Stimulated activated CD4-positive, alpha-beta T cell treated with anti-CD3 and anti-CD28 coated beads, TNF-alpha, amount 100 ng/mL, for 1 hour (primary cell): ENCODE measurements at places on chromosomes 3 and 15.

DNA sequence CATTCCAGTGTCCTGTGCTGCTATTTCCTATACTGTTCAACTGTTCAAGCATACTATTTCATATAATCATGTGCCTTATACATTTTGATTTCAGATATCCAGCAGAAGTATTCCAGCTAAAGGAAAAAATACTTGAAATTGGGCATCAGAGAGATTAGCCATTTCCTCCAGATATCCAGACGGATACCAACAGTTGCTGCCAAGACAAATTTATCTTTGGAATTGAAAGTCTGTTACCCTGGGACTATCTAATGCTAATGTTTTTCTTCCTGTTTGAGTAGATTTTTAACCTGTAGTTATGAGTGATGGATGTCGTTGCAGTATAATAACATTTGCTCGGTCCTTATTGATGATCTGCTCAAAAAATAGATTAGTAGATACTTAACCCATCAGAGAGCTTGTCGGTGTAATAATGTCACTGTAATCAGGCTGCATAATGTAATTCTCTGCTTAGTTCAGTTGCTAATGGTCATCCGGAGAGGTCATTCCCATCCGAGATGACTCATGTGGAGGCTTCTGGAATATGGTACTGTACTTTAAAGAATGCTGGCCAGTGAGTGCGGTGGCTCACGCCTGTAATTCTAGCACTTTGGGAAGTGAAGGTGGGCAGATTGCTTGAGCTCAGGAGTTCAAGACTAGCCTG lies 51.5 kb downstream of the TIMP4 start:
- DNase-seq, result no peak

DNA sequence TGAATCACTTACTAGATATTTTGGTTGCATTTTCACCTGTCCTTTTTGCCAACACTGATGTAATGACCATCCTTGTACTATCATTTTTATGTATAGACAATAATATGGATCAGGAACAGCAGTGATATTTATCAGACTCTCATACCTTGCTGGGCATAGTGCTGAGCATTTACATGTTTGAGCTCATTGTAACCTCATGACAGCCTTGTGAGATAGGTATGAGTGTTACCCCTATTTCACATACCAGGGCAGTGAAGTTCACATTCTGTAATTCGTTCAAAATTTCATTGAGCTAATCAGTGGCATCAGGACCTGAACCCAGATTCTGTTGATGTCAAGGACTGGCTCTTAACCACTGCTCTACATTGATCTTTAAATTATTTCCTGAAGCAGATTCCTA lies 221.5 kb upstream of the TBL1XR1 start:
- no peak for DNase-seq

DNA sequence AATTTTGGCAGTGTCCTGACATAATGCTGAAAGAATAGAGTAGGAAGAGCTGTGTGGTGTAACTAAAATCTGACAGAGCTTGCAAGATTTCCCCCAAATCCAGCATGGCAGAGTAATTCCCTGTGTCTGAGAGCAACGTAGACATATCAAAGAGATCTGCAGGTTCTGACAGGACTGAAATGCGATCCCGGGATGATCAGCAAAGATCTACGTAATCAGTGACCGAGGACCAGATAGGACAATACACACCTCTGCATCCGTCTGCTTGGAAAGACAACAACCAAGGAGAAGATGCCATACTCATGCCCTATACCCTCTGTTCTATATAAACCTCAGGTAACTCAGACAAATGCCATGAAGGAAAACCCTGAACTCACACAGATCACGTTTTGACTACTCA lies 26.6 kb upstream of the SYNPR start:
- no peak for DNase-seq

DNA sequence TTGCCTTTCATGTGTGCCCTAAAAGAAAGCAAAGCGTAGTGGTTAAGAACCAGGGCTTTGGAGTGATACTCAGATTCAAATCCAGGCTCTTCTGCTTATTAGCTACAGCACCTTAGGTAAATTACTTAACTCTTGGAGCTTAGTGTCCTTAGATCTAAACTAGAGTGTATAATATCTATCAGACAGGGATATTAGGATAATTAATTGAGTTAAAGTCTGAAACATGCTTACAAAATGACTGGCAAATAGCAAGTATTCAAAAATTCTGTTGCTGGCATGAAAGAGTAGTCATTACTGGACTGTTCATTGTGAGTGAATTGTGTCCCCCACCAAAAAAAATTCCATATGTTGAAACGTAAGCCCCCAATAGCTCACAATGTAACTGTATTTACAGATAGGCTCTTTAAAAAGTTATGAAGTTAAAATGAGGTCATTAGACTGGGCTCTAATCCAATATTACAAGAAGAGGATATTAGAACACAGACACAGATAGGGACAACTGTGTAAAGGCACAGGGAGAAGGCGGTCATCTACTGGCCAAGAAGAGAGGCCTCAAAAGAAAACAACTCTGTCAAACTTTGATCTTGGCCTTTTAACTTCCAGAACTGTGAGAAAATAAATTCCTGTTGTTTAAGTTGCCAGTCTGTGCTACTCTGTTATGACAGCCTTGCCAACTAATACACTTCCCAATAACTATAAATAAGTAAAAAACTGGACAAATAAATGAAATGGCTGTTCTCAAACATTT lies 60.4 kb upstream of the LRRC3B start:
- DNase-seq, result no peak

DNA sequence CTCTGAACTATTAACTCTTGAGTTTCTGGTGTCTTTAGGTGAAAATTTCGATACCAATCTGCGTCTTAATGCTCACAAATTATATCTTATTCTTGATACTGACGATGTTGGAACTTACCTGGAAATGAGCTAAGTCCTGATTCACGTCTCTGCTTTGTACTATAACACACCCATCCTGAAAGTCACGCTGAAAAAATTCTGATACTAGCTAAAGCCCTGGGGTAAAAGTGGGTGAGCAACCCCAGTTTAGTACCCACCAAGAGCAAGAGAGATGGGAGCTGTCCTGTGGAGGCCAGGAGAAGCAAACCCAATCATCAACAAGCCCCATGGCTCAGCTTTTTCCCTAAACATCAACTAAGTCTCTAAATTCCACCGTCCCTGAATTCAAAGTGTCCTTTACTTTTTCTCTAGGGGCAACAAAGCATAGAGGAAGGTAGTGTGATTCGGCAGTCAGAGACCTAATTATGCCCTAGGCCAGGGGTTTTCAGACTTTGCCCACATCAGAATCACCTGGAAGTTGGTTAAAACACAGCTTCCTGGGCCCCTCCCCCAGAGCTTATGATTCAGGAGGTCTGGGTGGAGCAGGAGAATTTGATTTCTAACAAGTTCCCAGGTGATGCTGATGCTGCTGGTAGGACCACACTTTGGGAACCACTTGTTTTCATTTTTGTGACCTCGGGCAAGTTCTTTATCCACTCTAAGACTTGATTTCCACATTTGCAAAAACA lies 90.2 kb downstream of the OSBPL10 start:
- DNase-seq, result no peak

- no peak for DNase-seq
These were observed 47.5 kb downstream of the ALDH1L1 start for GRCh38 chr3:126132751-126133511.

- no peak for DNase-seq
These were observed 649 bp upstream of the PLOD2 start for GRCh38 chr3:146161663-146162002.

DNA sequence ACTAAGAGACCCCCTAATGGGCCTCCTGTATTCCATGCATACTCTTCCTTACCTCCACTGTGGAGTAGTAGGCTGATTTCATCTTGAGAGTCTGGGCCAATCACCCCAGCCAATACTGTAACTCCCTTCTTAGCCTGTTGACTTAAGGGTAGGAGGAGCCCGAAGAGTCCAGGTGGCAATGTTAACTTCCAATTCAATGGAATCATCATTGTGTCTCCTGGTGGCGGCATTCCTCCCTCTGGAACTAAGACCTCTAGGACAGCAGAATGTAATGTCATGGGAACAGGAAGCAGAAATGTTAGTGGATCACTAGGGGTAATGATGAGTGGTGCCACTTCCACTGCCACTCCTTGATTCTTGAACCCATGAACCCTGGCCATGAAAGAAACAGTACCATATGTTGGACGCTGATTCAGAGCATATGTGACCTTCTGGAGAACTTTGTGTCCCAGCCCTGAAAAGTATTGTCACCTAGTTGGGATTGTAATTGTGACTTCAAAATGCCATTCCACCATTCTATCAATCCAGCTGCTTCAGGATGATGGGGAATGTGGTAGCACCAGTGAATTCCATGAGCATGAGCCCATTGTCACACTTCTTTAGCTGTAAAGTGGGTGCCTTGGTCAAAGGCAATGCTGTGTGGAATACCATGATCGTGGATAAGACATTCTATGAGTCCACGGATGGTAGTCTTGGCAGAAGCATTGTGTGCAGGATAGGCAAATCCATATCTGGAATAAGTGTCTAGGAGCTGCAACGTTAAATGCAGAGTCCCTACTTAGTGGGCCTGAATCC lies 24.9 kb downstream of the NAALADL2 start:
- no peak for DNase-seq

- peak; percentile 14 for DNase-seq
These were observed at the start of gene TNFSF10 for GRCh38 chr3:172522871-172523818. Gene TNFSF10 (minus strand): TSS chr3:172523430. CDS start chr3:172523384, 46 bp downstream.

- no peak for DNase-seq
These were observed 61.6 kb downstream of the OTOL1 start for GRCh38 chr3:161558236-161558635.

DNA sequence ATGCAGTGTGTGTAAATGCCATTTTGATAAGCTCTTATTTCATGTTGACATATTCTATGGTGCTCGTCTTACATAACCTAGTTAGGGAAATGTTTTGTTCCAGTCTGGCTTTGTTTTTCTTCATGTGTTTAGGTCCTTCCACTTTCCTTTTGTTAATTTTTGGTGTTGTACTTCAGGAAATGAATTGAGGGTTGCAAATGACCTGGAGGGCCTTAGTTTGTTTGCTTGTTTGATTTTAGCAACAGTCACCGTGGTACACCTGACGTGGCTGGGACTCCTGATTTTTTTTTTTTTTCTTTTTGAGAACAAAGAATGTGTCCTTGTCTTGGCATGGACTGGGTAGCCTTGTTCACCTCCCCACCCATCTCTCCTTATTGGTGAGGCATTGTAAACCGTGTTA lies 114.8 kb downstream of the IGF1R start:
- DNase-seq, result no peak

- DNase-seq, result peak; percentile 95
These were observed at the start of gene CAPN7 for GRCh38 chr3:15205934-15206661. Gene CAPN7 (plus strand): TSS chr3:15206246. CDS start chr3:15206496, 250 bp downstream.

DNA sequence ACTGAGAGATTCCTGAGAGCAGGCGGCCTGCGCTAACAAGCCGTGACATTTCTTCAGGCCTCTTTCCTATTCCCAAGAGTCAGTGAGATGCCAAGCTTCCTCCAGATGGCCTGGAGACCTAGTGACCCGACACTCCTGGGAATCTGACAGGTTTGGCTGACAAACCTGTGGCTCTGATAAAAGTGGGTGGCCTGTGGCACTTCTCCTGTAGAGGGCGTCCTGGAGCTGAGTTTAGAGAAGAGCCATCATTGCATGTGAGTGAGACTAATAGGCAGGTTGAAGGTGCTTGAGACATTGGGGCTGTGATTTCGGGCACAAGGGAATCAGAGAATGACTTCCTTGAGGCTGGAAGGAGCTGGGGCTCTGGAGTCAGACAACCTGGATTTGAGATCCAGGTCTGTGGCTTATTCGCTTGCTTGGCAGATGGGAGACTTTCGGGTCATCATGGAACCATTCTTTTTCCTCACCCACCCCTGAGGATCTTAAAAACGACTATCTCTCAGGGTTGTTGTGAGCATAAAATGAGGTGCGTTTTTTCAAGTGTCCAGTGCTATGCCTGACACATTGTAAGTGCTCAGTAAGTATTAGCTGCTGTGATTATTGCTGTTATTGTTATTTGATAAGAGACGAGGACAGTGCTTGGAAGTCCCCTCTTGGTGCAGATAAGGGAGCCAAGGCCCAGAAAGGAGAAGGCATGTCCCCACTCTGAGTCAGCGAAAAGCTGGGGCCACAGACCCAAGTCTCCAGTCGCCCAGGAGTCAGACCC lies 77.2 kb downstream of the SCN10A start:
- DNase-seq, result no peak

GRCh38 chr15:32651229-32651837 lies 9.8 kb downstream of the SCG5 start:
- DNase-seq, result peak; percentile 9

DNA sequence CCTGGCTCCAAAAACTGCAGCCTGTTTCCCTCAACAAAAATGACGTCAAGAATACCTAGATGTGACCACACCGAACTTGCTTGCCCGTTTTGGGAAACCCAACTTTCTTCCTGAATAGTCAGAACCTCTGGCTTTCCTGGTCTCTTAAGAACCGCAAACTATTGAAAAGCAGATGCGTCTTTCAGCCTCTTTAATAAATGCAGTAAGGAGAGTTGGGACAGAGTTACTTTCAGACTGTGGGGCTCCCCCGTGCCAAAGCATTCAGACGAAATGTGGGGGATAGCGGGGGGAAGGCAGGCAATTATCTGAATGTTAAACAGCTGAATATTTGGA lies 1.2 kb upstream of the PROK2 start:
- DNase-seq, result no peak

GRCh38 chr15:35874260-35874905 lies 328.4 kb upstream of the DPH6 start:
- DNase-seq, result no peak

DNA sequence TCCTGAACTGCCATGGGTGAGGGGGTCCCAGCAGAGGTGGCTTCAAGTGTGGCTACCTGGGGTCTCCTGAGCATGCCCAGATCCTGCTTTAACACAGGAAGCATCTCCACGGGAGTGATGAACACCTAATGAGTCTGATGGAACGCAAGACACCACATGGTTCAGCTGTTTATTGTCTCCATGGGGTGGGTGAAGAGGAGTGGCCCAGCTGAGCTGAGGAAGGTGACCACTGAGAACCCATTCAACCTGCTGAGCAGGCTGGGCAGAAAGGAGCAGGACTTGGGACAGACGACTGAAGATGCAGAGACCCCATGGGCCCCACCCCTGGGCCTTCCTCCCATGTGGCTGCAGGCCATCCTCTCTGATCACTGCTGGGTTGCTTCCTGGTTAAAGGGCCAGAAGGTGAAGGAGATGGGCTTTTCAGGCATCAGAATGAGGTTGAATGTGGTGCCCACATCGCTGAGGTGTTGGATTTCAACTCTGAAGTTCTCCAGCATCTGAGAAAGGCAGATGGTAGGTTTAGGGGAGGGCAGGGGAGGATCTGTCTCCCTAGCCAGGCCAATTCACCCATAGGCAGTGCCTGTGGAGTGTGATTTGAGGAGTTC lies 29.7 kb downstream of the CYP11A1 start:
- no peak for DNase-seq

GRCh38 chr15:72034351-72034750 lies 83.6 kb downstream of the MYO9A start:
- DNase-seq, result no peak
